ENCODE measurements at places on chromosomes 16 and 17. TPM values are rescaled to one million over a fixed set of nuclear protein-coding genes. Genes with fewer than 3 reads are reported as not detected.

- H3K27ac ChIP-seq = no peak overlapping the region
- no peak overlapping the region for H3K4me3 ChIP-seq
- H3K36me3 ChIP-seq = no peaks in the 10 kb centered on the region
- no peak for DNase-seq
- H3K27me3 ChIP-seq = no peaks in the 10 kb centered on the region
Observed at GRCh38 chr17:76153640-76154039, 12.6 kb upstream of the FOXJ1 start.

- no peaks in the 10 kb centered on the region for H3K4me1 ChIP-seq
- H3K27ac ChIP-seq = no peak overlapping the region
- DNase-seq = no peak
- no peaks in the 10 kb centered on the region for H3K36me3 ChIP-seq
Observed at GRCh38 chr17:3762922-3763776, 37.8 kb downstream of the ITGAE start.

DNA sequence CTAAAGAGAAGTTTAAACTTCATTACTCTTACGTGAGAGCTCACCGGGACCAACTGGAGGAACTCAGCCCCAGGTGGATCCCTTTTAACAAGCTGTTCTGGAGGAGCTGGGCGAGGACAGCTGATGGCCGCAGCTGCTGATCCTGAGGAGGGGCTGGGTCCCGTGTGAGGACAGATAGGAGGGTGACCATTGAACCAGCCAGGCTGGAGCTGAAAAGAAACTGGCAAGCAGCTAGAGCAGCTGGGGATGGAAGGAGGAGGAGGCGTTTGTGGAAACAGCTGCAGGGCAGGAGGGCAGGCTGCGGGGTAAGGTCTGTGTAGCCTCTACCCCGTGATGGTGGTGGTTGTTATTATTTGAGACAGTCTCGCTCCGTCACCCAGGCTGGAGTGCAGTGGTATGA is 119.5 kb downstream of the AATF start:
- no peaks in the 10 kb centered on the region for H3K27me3 ChIP-seq
- DNase-seq = no peak
- H3K4me3 ChIP-seq = no peak overlapping the region
- no peak overlapping the region for H3K27ac ChIP-seq
- H3K4me1 ChIP-seq = no peaks in the 10 kb centered on the region

GRCh38 chr17:58568044-58568799 is 53.8 kb upstream of the MTMR4 start:
- DNase-seq = no peak
- H3K4me3 ChIP-seq = no peak overlapping the region
- H3K27ac ChIP-seq = no peak overlapping the region
- no peaks in the 10 kb centered on the region for H3K36me3 ChIP-seq

MPP2 gene
- 16.7 TPM for total RNA-seq

GRCh38 chr16:30896889-30897733 is 697 bp downstream of the CTF1 start:
- H3K27me3 ChIP-seq = no peaks in the 10 kb centered on the region
- peak overlapping the region; percentile 99 for H3K27ac ChIP-seq
- H3K36me3 ChIP-seq = no peaks in the 10 kb centered on the region
- H3K4me1 ChIP-seq = peaks cover 20% of the 10 kb centered on the region
- peak; percentile 95 for DNase-seq

DNA sequence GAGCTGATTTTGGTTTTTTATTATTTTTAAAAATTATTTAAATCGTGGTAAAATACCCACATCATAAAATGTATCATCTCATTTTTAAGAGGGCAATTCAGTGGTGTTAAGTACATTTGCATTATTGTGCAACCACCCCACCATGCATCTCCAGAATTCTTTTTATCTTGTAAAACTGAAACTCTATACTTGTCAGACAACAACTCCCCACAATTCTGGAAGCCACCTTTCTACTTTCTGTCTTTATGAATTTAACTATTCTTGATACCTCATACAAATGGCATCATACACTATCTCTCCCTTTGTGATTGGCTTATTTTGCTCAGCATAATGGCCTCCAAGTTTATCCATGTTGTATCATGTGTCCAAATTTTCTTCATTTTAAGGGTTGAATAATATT is 97.9 kb downstream of the HS3ST3B1 start:
- no peaks in the 10 kb centered on the region for H3K27me3 ChIP-seq
- H3K27ac ChIP-seq = no peak overlapping the region
- H3K36me3 ChIP-seq = no peaks in the 10 kb centered on the region
- no peaks in the 10 kb centered on the region for H3K4me1 ChIP-seq
- no peak for DNase-seq

DNA sequence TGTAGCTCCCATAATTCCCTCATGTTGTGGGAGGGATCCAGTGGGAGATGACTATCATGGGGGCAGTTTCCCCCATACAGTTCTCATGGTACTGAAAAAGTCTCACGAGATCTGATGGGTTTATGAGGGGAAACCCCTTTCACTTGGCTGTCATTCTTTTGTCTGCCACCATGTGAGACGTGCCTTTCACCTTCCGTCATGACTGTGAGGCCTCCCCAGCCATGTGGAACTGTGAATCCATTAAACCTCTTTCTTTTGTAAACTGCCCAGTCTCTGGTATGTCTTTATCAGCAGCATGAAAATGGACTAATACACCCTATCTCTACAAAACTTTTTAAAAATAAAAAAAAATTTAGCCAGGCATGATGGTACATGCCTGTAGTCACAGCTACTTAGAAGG is 6.2 kb upstream of the C17orf113 start:
- no peak overlapping the region for H3K4me3 ChIP-seq
- no peak overlapping the region for H3K27ac ChIP-seq
- no peak for DNase-seq
- no peaks in the 10 kb centered on the region for H3K27me3 ChIP-seq
- no peaks in the 10 kb centered on the region for H3K36me3 ChIP-seq

CCL22 gene
- total RNA-seq = not detected

- H3K27me3 ChIP-seq = no peaks in the 10 kb centered on the region
- no peaks in the 10 kb centered on the region for H3K36me3 ChIP-seq
- no peaks in the 10 kb centered on the region for H3K4me1 ChIP-seq
- no peak overlapping the region for H3K4me3 ChIP-seq
- DNase-seq = no peak
Observed at GRCh38 chr17:58367461-58367860, 15.5 kb upstream of the SUPT4H1 start.

DNA sequence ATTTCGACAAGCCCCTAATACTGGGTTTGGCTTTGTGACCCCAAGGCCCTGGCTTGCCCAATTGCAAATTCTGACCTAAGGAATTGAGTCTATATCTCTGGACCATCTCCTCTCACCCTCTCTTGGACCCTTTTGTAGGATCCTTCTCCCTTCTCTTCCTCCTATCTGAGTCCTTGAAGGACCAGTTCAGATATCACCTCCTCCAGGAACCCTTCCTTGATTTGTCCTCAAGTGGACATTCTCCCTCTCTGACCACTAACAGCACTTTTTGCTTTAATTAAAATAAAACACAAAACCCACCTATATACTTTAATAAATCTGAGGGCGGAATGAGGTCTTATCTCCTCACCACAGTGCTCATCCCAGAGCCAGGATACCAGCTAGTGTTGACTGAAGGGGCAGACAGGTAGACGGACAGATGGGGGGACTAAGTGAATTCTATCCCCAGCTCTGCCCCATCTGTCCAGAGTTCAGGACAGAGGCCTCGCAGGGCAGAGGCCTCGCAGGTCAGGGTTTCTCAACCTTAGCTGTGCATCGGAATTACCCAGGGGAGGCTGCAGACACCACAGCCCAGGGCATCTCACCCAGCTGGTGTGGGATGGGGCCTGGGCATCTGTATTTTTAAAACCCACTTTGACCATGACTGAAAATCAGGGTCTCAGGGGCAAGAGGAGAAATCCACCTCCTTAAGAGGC is 9.1 kb downstream of the PLCD3 start:
- H3K27ac ChIP-seq = peak overlapping the region; percentile 87
- H3K4me1 ChIP-seq = peaks cover 50% of the 10 kb centered on the region
- H3K36me3 ChIP-seq = peaks cover 29% of the 10 kb centered on the region
- H3K27me3 ChIP-seq = no peaks in the 10 kb centered on the region
- no peak overlapping the region for H3K4me3 ChIP-seq
- DNase-seq = no peak

- no peaks in the 10 kb centered on the region for H3K27me3 ChIP-seq
- no peak overlapping the region for H3K4me3 ChIP-seq
- no peaks in the 10 kb centered on the region for H3K36me3 ChIP-seq
- DNase-seq = no peak
Observed at GRCh38 chr16:57920880-57921229, 50.1 kb downstream of the CNGB1 start.

GRCh38 chr17:13243585-13243984 is 225.8 kb upstream of the ELAC2 start:
- DNase-seq = no peak
- H3K27me3 ChIP-seq = no peaks in the 10 kb centered on the region
- no peak overlapping the region for H3K4me3 ChIP-seq
- no peaks in the 10 kb centered on the region for H3K36me3 ChIP-seq

- DNase-seq = no peak
- H3K27me3 ChIP-seq = no peaks in the 10 kb centered on the region
- peaks cover 8% of the 10 kb centered on the region for H3K4me1 ChIP-seq
- H3K27ac ChIP-seq = no peak overlapping the region
- no peak overlapping the region for H3K4me3 ChIP-seq
Observed at GRCh38 chr16:68126395-68126794, 41.2 kb downstream of the NFATC3 start.

DNA sequence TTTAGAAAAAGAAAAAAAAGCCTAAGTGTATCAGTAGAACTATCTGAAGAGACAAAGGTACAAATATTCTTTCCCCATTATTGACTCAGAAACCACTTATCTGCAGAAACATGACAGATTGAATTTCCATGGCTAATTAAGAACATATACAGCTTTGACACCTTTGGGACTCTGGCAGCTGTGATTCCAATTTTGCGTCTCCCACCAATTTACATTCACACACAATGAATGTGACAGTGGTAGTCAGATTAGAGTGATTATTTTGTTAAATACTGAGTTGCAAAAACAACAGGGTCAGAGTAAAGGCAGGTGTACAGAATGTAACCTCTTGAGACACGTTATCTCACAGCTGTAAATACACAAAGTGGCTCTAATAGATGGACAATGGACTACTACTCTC is 5.3 kb upstream of the PPM1D start:
- no peak overlapping the region for H3K4me3 ChIP-seq
- no peaks in the 10 kb centered on the region for H3K4me1 ChIP-seq
- no peak for DNase-seq
- H3K27me3 ChIP-seq = no peaks in the 10 kb centered on the region

GRCh38 chr17:48883171-48883570 is 9.4 kb upstream of the ATP5MC1 start:
- H3K36me3 ChIP-seq = no peaks in the 10 kb centered on the region
- no peaks in the 10 kb centered on the region for H3K27me3 ChIP-seq
- DNase-seq = no peak
- no peak overlapping the region for H3K27ac ChIP-seq
- no peaks in the 10 kb centered on the region for H3K4me1 ChIP-seq

DNA sequence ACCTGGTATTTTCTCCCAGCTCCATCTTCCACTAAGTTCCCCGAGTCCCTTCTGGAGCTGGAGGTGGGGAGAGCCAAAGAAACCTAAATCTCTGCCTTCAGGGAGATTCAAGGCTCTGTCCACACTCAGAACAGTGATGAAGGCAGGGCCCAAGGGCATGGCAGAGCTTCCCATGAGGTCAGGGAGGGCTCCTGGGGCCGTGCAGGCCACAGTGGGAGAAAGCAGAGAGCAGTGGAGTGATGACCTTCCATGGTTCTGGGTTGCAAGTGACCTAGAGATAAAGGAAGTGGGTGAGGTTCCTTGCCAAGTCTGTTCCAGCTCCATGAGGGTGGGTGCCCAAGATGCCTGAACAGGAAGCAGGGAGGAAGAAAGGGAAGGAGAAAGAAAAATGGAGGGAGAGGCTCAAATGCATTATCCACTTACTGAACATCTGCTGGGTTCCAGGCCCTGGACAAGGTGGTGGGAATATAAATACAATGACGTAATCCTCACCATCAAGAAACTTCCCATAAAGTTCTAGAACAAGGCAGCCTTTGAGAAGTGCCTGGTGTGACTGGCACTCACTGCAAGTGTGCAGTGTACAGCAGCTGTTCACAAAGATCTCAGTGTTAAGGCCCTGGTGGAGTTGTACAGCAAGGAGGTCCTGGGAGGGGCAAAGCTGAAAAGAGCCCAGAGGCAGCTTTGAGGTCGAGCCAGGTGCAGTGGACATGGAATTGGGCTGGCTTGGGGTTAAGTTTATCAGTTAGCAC is 13.3 kb downstream of the TBKBP1 start:
- DNase-seq = no peak
- H3K36me3 ChIP-seq = peaks cover 7% of the 10 kb centered on the region
- no peak overlapping the region for H3K4me3 ChIP-seq
- H3K27me3 ChIP-seq = no peaks in the 10 kb centered on the region
- H3K4me1 ChIP-seq = peaks cover 13% of the 10 kb centered on the region

- DNase-seq = no peak
- H3K27ac ChIP-seq = no peak overlapping the region
- no peaks in the 10 kb centered on the region for H3K27me3 ChIP-seq
- no peaks in the 10 kb centered on the region for H3K4me1 ChIP-seq
- no peaks in the 10 kb centered on the region for H3K36me3 ChIP-seq
- H3K4me3 ChIP-seq = no peak overlapping the region
Observed at GRCh38 chr16:79265196-79265595, 335.3 kb downstream of the MAF start.

RAD51D gene
- 3.7 TPM for total RNA-seq

GRCh38 chr17:58254803-58255202 is 16.4 kb downstream of the LPO start:
- H3K27me3 ChIP-seq = no peaks in the 10 kb centered on the region
- no peak for DNase-seq
- no peaks in the 10 kb centered on the region for H3K36me3 ChIP-seq
- no peak overlapping the region for H3K4me3 ChIP-seq

KRT27 gene
- not detected for total RNA-seq

DNA sequence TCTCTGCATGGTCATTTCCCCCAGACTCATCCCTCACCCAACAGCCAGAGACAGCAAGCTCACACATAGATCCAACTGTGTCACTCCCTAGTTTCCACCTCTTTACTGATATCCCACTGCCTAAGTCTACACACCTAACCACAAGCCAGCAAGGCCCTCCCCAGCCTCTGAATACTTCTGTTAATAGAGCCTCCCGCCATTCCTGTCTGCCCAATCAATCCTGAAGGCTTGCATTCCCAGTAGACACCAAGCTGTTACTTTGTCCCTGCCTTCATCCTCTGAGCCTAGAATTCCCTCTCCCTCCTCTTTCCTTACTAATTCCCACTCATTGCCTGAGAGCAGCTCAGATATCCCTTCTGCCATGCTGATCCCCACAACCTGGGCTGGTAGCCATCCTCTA is 4.7 kb downstream of the C17orf113 start:
- no peak for DNase-seq
- H3K36me3 ChIP-seq = no peaks in the 10 kb centered on the region
- H3K4me3 ChIP-seq = no peak overlapping the region
- H3K4me1 ChIP-seq = no peaks in the 10 kb centered on the region
- no peaks in the 10 kb centered on the region for H3K27me3 ChIP-seq
- no peak overlapping the region for H3K27ac ChIP-seq
